ENCODE measurements at places on chromosomes 4 and X.

- no peak for DNase-seq
- peak overlapping the region; percentile 76 for H3K27ac ChIP-seq
- peak overlapping the region; percentile 17 for H3K4me3 ChIP-seq
These were observed 73.1 kb downstream of the RAPGEF2 start for GRCh38 chr4:159175989-159176375.

- peak within 1 kb of the TSS; percentile 90 for H3K4me3 ChIP-seq
- DNase-seq = peak; percentile 84
- no peaks in the 10 kb centered on the region for H3K36me3 ChIP-seq
- no peaks in the 10 kb centered on the region for H3K27me3 ChIP-seq
- peak within 1 kb of the TSS; percentile 81 for H3K27ac ChIP-seq
These were observed at the start of gene HPRT1 for GRCh38 chrX:134460005-134460861. Gene HPRT1 (plus strand): TSS chrX:134460165. CDS start chrX:134460312, 147 bp downstream.

DNA sequence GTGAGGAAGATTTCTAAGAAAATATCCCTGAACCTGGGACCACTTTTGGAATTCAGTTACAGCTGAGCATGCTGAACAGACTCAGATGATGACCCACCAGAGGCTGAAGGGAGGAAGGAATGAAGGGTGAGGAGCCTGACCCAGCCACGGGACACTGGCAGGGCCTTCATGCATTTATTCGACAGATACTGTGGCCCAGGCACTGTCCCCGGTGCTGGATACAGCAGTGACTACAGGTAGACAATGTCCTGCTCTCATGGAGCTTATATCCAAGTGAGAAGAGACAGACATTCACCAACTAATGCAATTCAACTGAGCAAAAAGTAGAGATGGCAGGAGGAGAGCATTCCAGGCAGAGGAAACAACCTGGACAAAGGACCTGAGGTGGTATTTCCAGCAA lies 2.2 kb upstream of the IQSEC2 start:
- H3K36me3 ChIP-seq = no peaks in the 10 kb centered on the region
- H3K27me3 ChIP-seq = no peaks in the 10 kb centered on the region
- no peak for DNase-seq
- H3K27ac ChIP-seq = no peak overlapping the region
- peaks cover 16% of the 10 kb centered on the region for H3K4me1 ChIP-seq

DNA sequence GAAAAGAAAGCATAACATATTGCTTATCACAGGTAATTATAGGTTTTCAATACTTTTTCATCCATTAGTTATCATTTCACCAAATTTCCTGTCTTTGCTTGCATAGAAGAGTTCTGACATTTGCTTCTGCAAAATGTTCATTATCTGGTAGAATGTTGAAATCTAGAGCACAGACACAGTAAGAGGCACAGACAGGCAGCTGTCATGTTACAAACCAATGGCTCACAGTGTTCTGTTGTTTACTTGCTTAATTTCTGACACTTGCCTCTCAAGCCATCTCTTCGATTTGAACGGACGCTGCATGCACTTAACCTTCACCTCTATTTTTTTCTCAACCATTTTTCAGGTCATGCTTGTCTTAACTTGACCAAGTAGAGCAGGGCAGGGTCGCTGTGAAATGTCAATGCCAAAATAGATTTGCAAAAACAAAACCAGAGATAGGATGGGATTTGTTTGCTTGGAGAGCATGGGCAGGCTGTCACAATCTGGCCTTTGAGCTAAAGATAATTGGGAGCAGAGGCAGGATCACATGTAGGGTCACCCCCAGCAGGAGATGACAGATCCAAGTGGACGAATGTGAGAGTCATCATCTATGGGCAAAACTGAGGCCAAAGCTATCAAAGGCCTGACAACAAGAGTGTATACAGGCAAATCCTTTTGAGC lies 292.3 kb downstream of the SMARCA1 start:
- no peak overlapping the region for H3K27ac ChIP-seq
- H3K4me3 ChIP-seq = no peak overlapping the region
- no peak for DNase-seq
- H3K36me3 ChIP-seq = no peaks in the 10 kb centered on the region

GRCh38 chr4:84965553-84966381 lies 723 bp downstream of the WDFY3 start:
- no peaks in the 10 kb centered on the region for H3K27me3 ChIP-seq
- peaks cover 17% of the 10 kb centered on the region for H3K4me1 ChIP-seq
- H3K4me3 ChIP-seq = peak overlapping the region; percentile 95

- no peaks in the 10 kb centered on the region for H3K27me3 ChIP-seq
- H3K36me3 ChIP-seq = peaks cover 8% of the 10 kb centered on the region
- no peak overlapping the region for H3K4me3 ChIP-seq
- no peak overlapping the region for H3K27ac ChIP-seq
- no peaks in the 10 kb centered on the region for H3K4me1 ChIP-seq
These were observed 46.7 kb downstream of the LARP1B start for GRCh38 chr4:128107766-128108165.

Measured in type B pancreatic cell (in vitro differentiated cells).